ENCODE measurements at places on chromosomes 2 and 18.

- DNase-seq, result no peak
Observed at GRCh38 chr2:120802158-120802557, 66.5 kb downstream of the GLI2 start.

DNA sequence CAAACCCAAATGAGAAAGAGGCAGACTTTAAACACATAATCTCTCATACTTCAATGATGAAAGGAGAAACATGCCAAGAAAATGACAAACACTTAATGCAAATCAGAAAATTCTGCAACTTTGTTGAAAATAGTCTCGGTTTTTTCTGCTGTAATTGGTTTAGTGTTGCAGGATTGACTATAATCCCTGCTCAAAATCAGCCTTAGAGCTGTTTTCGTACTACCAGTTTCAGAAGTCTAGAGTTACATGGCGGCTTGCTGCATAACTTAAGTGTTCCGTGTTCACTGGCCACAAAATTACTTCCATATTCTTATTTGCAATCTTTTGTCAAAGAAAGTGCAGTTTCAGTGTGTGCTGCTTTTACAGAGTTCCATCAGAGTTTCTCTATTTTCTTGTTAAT lies 48.9 kb upstream of the ITGAV start:
- DNase-seq, result no peak

- DNase-seq, result no peak
Observed at GRCh38 chr18:26429535-26430226, 118.7 kb downstream of the KCTD1 start.

DNA sequence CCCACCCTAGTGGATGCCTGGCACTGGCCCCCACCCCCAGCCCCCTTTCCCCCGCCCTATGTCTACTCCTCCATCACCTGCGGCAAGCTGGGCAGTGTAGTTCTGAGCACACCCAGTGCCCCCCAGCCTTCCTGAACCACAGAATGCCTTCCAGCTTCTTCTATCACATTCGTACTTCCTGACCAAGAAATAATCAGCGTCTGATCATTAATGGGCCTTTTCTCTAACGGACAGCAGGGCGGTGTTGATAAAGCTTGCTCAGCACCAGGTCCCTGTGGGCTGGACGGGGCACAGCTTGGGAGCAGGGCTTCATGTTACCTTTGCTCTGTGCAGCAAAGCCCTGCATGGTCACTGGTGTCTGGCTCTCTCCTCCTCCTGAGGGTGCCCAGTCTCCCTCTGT lies 15.4 kb downstream of the UXS1 start:
- DNase-seq, result no peak

Measured in naive B cell (primary cell).